Erythroblast (primary cell): ENCODE measurements at places on chromosomes 2 and 18.
A peak's percentile ranks its signal among the peaks of the same experiment; 100 is the strongest.

- DNase-seq = no peak
Measured at GRCh38 chr18:3579701-3580100, 129.7 kb downstream of the TGIF1 start.

- no peak for DNase-seq
Measured at GRCh38 chr2:122366427-122366826, 611.0 kb downstream of the TSN start.

GRCh38 chr2:226999661-227000060 is 163.8 kb downstream of the RHBDD1 start:
- no peak for DNase-seq

- peak; percentile 97 for DNase-seq
Measured at GRCh38 chr2:24083567-24084385, 858 bp downstream of the TP53I3 start.

DNA sequence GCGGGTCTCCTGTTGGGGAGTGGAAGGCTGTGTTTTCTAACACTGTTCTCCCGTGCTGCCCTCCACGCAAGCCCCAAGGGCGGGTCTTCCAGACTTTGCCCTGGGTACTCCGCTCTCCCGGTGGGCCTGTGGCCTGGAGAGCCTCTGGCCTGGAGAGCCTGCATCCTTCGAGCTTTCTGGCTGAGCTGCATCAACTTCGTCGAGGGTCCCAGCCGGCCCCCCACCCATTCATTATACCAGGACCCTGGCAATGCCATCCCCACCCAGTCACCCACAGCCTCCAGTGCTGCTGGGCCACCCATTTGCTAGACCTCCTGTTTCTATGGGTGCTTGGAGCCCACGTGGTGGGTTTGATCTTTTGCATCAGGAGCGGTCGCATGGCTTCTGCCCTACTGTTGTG is 102.2 kb downstream of the PTGR3 start:
- no peak for DNase-seq
